Hematopoietic multipotent progenitor cell treated with erythropoietin and hydrocortisone succinate and interleukin-3 and kit ligand, for 15 days (in vitro differentiated cells): ENCODE measurements at places on chromosomes 12 and 14.

DNA sequence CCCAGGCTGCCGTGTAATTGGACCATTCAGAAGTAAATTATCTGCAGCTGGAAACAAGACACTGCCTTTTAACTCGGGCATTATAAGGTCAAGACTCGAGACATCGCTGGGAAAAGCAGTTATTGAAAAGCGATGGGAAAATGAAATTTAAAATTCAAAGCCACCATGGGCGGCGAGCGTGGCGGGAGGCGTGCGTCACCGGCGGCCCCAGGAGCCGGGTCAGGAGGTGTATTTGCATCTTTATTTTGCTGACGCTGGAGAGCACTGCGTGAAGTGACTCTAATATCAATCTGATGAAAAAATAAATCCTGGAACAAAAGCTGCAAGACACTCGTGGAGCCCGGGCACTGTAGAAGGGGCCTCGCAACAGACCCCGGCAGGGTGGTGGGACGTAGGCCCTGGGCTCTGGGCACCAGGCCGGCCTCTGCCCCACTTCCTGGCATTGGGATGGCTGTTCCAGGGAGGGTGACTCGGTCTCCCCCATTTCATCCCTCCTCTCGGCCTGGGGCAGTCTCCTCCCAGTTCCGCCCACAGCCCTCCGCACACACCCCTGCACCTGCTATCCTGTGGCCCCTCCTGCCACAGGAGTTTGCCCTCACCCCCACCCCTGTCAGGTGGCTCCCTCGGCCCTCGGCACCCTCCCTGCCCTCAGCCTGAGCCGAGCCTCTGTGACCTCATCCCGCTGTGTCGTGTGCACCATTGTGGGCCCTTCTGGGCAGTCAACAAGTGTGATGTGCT is 196.2 kb downstream of the KIF26A start:
- no peak for DNase-seq

- no peak for DNase-seq
Observed at GRCh38 chr14:92439537-92440344, 73.8 kb upstream of the RIN3 start.

DNA sequence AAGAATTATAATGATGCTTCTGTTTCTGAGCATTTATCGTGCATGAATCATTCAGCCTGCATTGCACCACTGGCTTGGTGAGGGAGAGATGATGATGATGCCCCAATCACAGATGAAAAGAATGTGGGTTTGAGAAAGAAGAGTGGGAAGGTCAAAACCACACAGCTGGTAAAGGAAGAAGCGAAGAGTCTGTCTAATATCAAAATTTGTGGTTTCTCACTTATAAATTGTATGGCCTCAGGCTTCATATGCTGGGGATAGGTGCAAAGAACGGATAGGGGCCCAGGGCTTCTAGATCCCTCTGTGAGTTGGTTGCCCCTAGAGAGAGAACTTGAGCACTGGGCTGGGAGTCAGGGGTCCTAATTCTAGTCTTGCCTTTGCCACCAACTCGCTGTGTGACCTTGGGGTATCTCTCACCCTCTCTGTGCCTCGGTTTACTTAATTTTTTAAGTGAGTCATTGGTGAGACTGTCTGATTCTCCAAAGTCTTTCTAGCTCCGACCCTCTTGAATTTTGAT is 2.2 kb downstream of the OASL start:
- no peak for DNase-seq

GRCh38 chr12:68497702-68498101 is 113.0 kb upstream of the RAP1B start:
- DNase-seq: no peak

GRCh38 chr12:31959161-31959700 is at the start of gene RESF1:
RESF1 (plus strand) TSS chr12:31959415; CDS start chr12:31980956, 21,541 bp downstream.
- peak; percentile 89 for DNase-seq

- no peak for DNase-seq
Observed at GRCh38 chr14:70804556-70805162, 4.7 kb downstream of the MAP3K9 start.

GRCh38 chr14:58100735-58101368 is 51.2 kb downstream of the ARMH4 start:
- DNase-seq: no peak

- DNase-seq: peak; percentile 35
Observed at GRCh38 chr12:66693901-66694513, 15.1 kb upstream of the GRIP1 start.

GRCh38 chr12:19181666-19182426 is 52.3 kb downstream of the PLEKHA5 start:
- no peak for DNase-seq

DNA sequence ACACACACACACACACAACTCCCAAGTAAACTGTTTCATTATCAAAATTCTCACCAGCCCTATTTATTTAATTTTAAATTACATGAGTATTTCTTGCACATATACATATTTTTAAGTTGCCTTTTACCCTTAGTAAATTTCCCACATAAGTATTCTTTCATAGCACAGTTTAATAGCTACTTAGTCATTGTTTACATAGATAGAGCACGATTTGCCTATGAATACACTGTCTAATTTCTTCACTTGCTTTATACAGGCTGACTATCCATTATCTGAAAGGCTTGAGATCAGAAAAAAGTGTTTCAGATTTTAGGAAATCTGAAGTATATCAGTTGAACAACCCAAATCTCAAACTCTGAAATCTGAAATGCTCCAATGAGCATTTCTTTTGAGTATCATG is 30.9 kb downstream of the NIN start:
- no peak for DNase-seq

GRCh38 chr12:6555018-6555691 is 687 bp downstream of the IFFO1 start:
- DNase-seq: no peak

DNA sequence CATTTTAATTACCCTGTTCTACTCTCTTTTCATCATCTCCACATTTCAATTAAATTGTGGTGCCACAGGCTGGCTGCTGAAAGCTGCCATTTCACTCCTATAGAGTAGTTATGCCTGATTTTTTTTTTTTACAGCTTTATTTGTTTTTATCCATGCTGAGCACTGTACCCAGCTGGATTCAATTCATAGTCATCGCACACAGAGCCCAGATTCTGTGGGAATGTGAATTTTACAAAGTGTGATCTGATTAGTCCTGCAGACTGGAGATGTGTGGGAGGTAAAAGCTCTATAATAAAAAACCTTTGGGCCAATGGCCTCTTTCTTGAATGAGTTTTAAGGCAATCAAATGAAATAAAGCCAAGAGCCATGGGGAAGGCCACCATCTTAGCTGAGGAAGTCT is 190.2 kb downstream of the ANO4 start:
- no peak for DNase-seq

DNA sequence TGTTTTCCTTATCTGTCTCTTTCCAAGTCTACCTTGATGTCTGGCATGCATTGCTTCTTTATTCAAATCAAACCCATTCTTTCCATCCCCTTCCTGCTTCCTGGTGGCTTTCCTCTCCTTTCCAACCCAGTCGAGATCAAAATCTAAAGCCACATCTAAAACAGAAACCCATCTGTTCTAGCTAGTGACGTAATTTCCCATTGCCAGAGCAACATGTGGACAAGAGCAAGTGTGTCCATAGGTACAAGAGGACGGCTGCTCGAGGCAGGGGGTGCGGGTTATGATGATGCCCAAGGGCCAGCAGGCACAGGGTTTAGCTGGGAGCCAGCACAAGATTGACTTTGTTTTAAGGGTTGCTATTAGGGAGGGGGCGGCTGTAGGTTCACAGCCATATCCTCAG is 7.0 kb downstream of the KRT80 start:
- DNase-seq: no peak

DNA sequence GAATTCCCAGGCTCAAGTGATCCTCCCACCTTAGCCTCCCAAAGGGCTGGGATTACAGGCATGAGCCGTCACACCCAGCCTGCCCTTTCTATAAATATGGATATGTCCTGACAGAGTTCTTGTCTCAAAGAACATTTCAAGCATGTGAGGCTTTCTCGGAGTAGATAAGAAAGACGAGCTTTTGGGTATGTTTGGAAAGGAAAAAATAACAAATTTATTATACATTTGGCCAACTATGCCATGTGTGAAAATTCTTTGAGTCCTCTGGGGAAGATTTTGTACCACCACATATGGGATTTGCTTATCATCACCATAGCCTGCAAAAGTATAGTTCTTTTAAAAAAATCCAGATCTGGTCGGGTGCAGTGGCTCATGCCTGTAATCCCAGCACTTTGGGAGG is 23.7 kb upstream of the MYBPC1 start:
- DNase-seq: no peak

GRCh38 chr12:24993793-24994192 is 44.9 kb upstream of the BCAT1 start:
- DNase-seq: no peak

DNA sequence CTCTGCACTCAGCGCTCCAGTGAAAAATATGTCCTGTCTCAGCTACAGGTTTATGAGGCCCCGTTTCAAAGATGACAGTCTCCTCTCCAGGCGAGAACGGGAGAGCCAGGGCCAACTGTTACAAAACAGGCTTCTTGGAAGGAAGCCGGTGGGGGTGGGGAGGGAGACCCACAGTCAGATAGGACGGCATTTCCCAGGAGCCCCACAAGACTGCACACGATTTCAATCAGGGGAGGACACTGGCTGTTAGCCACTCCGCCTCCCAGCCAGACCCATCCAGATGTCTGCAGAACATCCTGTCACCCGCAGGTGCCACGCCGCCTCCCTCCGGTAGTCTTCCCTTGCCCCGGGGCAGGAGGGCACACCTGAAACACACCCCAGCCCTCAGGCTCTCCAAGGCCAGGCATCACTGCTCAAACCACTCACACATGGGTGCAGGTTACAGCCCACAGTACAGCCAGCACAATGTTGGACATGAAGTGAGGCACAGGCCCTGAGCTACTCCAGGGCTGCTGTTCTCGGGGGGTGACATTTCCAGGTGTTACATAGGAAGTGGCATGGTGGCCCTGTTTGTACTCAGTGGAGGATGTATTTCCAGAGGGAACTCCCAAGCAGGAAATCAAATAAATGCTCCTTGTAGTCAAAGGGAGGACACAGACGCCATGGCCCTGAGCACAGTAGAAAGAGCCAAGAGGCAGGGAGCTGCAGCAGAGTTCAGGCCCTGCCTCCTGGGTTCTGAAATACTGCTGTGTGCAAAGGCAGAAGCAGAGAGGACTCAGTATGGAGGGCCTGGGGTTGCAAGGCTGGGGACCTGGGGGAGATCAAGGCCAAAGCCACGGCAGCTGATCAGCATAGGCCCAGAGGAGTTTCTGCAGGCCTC is 138.1 kb downstream of the BCL11B start:
- DNase-seq: no peak

- no peak for DNase-seq
Observed at GRCh38 chr12:1034751-1035457, 43.9 kb downstream of the ERC1 start.

DNA sequence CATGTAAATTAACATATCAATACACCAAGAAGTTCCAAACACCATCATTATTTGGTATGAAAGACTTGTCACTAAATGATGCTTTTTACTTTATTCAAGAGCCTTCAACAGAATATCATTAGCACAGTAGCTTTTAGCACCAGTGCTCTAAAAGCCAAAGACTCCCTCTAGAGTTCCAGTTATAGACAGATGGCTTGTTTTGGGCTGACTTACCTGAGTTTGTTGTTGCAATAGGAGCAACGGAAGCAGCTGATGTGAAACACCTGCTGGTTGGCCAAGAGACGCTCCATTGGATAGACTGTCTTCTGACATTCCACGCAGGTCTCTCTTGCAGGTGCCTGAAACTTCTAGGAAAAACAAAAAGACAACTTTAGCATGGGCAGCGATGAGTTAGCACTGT is 14.5 kb upstream of the CERS5 start:
- no peak for DNase-seq

DNA sequence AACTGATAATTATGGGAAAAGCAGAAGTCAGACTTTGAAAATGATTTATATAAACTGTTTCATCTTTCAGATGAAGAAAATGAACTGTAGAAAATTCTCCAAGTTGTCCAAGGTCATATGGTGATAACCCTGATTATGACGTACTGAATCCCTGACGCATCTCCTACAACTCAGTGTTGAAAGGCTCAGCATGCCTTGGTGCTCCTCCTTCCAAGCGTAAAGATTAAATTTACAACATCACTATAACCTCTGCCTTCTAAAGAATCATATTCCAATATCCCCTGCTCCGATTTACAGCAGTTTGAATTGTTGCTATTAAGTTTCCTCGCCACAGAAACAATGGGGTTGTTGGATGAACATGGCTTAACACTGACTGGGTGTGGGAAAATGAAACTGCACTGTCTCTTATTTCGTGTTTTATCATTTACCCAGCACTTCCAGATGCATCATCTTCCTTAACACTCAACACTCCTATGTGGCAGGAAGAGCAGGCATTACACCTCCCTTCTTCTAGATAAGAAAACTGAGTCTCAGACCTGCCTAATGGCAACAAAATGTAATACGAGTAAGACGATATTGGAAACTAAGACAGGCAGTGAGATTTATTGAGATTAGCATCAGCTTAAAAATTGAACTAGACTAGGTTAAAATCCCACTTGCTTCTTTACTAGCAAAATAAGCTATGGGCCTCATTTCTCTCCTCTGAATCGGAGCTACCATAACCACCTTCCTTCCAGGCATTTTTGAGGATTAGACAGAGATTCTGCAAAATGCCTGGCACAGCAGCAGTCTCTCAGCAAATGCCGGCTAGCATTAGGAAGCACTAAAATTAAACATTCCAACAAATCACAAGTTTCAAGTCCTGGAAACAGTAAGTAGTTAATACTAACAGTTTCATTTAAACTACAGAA is 74.2 kb downstream of the PPM1H start:
- DNase-seq: no peak

- DNase-seq: no peak
Observed at GRCh38 chr12:132724506-132725241, 14.0 kb downstream of the PGAM5 start.

- DNase-seq: no peak
Observed at GRCh38 chr12:30041096-30041495, 257.4 kb upstream of the TMTC1 start.
